ENCODE measurements at places on chromosomes 16 and 17. TPM values are rescaled to one million over a fixed set of nuclear protein-coding genes. Genes with fewer than 3 reads are reported as not detected.

- DNase-seq, result no peak
- no peak overlapping the region for H3K4me3 ChIP-seq
- peaks cover 3% of the 10 kb centered on the region for H3K27me3 ChIP-seq
- no peaks in the 10 kb centered on the region for H3K4me1 ChIP-seq
- H3K27ac ChIP-seq, result no peak overlapping the region
Measured at GRCh38 chr16:55643161-55643970, 12.4 kb upstream of the SLC6A2 start.

SCIMP gene
- total RNA-seq, result 0.47 TPM

- no peaks in the 10 kb centered on the region for H3K36me3 ChIP-seq
- H3K27ac ChIP-seq, result no peak overlapping the region
- H3K4me3 ChIP-seq, result no peak overlapping the region
- peak; percentile 21 for DNase-seq
- no peaks in the 10 kb centered on the region for H3K4me1 ChIP-seq
Measured at GRCh38 chr16:68704232-68704867, 32.7 kb upstream of the CDH1 start.

KRT32 gene
- total RNA-seq, result not detected

DNA sequence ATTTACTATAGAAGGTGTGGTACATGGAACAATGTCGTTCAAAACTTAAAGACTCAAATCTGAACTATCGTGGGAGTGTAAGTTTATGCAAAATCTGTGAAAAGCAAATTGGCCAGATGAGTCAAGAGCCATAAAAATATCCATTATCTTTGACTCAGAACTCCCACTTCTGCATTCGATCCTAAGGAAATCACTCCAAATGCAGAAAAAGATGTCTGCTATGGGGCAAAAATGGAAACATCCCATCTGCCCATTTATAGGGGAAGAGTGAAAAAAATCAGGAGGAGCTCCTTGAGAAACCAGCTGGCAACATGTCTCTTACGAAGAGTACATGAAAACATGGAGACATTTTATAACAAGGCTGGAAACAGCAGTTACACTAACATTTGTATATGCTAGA is 43.6 kb upstream of the CCDC182 start:
- no peak overlapping the region for H3K4me3 ChIP-seq
- no peak overlapping the region for H3K27ac ChIP-seq
- no peaks in the 10 kb centered on the region for H3K4me1 ChIP-seq
- no peaks in the 10 kb centered on the region for H3K36me3 ChIP-seq

DNA sequence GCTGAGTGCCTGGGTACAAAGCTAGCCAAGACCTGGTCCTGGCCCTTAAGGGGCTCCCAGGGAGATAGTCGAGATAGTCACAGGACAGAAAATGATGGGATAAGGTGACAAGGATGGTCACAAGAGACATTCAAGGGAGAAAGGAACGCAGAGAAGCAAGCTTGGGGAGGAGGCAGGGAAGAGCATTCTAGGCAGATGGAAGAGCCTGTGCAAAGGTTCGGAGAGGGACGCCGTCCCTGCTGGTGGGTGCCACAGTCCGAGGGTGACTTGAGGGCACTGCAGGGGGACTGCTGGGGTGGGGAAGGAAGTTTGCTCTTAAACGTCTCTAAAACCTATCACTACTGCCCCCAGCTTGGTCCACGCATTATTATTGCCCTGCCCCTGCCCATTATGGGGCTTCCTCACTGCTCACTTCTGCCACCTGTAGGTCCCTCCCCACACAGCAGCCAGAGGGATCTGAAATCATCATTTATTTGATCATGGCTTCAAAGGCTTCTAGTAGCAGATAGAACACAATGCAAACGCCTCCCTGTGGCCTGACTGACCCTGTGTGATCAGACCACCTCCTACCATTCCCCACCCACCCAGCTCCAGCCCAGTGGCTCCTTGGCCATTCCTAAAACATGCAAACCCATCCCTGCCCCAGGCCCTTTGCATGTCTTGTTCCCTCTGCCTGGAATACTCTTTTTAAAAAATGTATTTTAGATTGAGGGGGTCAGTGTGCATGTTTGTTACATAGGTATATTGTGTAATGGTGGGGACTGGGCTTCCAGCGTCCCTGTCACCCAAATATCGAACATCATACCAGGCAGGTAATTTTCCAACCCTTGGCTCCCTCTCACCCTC is 60.3 kb downstream of the RMI2 start:
- no peaks in the 10 kb centered on the region for H3K4me1 ChIP-seq
- H3K27me3 ChIP-seq, result no peaks in the 10 kb centered on the region
- peak; percentile 42 for DNase-seq
- no peak overlapping the region for H3K4me3 ChIP-seq

USP43 gene
- 0.17 TPM for total RNA-seq

DNA sequence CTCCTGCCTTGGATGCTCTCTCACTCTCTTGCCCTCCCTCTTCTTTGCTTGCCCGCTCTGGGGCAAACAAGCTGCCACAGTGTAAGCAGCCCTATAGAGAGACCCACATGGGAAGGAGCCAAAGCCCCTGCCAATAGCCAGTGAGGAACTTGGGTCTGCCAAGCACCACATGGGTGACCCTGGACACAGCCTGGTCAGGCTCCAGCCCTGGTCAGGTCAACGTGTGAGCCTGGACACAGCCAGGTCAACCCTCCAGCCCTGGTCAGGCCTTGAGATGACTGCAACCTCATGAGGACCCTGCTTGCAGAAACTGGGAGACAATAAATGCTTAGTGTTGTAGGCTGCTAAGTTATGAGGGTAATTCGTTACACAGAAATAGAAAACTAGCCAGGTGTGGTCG is 14.3 kb upstream of the PHOSPHO1 start:
- no peak overlapping the region for H3K4me3 ChIP-seq
- no peaks in the 10 kb centered on the region for H3K4me1 ChIP-seq
- H3K27ac ChIP-seq, result no peak overlapping the region
- no peaks in the 10 kb centered on the region for H3K36me3 ChIP-seq

- no peak for DNase-seq
- no peak overlapping the region for H3K4me3 ChIP-seq
- H3K27ac ChIP-seq, result no peak overlapping the region
- no peaks in the 10 kb centered on the region for H3K4me1 ChIP-seq
Measured at GRCh38 chr17:56885312-56885657, 28.6 kb downstream of the TRIM25 start.

- H3K27ac ChIP-seq, result no peak overlapping the region
- no peak overlapping the region for H3K4me3 ChIP-seq
- peaks cover 5% of the 10 kb centered on the region for H3K4me1 ChIP-seq
- no peaks in the 10 kb centered on the region for H3K36me3 ChIP-seq
Measured at GRCh38 chr16:11534262-11534661, 52.5 kb downstream of the LITAF start.

GRCh38 chr17:19301973-19302372 is 60.5 kb downstream of the B9D1 start:
- no peaks in the 10 kb centered on the region for H3K27me3 ChIP-seq
- H3K4me3 ChIP-seq, result no peak overlapping the region
- no peak overlapping the region for H3K27ac ChIP-seq
- H3K4me1 ChIP-seq, result peaks cover 26% of the 10 kb centered on the region

LGALS9 gene
- 39.8 TPM for total RNA-seq

DNA sequence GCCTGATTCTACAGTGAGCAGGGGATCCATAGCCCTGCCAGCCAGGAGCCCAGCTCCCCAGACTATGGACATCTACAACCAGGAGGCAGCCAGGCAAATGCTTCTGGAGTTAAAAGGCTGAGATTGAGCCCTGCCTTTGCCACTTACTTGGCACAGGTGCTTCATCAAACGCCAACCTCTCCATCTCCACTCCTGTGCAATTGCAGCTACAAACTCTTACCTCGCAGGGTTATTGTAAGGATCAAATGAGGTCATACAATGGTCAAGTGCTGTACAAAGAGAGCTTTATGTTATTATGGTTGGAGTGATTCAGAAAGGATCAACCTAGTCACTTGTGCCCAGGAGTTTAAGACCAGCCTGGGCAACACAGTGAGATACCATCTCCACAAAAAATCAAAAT is 9.8 kb upstream of the MYO18A start:
- no peak overlapping the region for H3K4me3 ChIP-seq
- no peak for DNase-seq
- no peak overlapping the region for H3K27ac ChIP-seq
- no peaks in the 10 kb centered on the region for H3K4me1 ChIP-seq

SBK1 gene
- 13.5 TPM for total RNA-seq

CX3CL1 gene
- not detected for total RNA-seq

G6PC1 gene
- not detected for total RNA-seq

DNA sequence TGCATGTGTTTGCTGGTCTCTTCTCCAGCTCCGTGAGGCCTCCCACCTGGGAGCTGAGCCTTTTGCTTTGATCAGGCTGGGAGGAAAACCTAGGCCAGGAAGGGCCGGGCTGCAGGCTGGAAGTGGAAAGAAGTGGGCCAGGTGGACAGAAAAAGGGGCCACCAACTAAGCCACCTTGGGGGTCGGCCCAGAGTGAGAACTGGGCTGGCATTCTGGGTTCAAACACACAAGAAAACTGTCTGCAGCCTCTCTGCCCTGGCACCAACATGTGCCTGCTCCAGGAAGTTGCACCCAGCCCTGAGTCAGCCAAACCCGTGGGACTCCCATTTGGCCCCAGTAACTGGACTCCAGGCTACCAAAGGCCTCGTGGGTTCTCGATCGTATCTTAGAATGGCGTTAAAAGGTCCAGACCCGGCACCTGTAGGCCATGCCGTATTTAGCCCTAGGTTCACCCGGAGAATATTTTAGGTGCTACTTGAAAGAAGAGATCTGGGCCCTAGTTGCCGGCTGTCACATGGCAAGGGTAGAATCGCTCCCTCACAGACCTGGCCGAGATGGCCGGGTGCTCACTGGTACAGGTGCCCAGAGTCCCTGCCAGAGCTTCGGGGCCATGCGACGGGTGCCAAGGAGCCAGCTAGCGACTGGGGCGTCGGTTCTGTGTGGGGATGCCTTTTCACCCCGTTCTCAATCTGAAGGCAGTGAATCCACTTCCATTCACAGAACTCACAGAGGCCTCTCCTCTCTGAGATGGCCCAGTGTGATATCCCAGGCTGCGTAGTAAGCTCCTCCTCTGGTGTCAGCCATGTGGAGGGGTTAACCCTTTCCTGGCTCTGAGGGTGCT is 236.6 kb downstream of the MRTFB start:
- no peak overlapping the region for H3K4me3 ChIP-seq
- H3K27ac ChIP-seq, result no peak overlapping the region
- H3K27me3 ChIP-seq, result peaks cover 13% of the 10 kb centered on the region

DNA sequence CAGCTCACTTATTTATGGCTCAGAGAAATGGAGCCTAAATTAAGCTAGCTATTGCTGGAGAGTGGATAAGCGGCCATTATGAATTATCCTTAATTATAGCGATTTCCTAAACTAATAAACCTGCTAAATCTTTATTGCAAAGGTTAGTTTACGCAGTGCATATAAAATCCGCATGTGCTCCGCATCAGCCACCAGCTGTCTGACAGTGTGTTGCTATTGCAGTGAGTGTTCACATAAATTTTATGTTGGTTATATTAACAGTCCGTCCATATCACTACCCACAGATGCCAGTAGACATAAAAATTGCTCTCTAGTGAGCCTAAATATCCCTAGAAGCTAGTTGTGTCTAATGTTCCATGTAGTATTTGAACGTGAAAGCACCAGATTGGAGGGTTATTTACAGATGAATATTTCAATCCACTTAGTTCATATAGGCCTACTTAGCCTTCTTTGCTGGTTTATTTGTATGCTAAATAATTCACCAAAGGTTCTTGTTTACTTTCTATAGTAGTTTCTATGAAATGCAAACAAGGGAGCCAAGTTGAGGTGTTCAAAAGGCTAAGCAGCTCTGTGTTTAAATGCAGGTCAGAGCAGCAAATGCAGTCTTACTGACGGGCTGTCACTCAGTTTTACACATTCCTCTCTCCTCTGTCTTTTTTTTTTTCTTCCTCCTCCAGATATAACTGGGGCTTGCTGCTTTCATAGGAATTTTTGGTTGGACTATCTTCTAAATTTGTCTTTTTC is 219.1 kb downstream of the IRX3 start:
- H3K27ac ChIP-seq, result no peak overlapping the region
- no peaks in the 10 kb centered on the region for H3K27me3 ChIP-seq
- H3K4me1 ChIP-seq, result no peaks in the 10 kb centered on the region
- DNase-seq, result no peak
- H3K36me3 ChIP-seq, result no peaks in the 10 kb centered on the region

DNA sequence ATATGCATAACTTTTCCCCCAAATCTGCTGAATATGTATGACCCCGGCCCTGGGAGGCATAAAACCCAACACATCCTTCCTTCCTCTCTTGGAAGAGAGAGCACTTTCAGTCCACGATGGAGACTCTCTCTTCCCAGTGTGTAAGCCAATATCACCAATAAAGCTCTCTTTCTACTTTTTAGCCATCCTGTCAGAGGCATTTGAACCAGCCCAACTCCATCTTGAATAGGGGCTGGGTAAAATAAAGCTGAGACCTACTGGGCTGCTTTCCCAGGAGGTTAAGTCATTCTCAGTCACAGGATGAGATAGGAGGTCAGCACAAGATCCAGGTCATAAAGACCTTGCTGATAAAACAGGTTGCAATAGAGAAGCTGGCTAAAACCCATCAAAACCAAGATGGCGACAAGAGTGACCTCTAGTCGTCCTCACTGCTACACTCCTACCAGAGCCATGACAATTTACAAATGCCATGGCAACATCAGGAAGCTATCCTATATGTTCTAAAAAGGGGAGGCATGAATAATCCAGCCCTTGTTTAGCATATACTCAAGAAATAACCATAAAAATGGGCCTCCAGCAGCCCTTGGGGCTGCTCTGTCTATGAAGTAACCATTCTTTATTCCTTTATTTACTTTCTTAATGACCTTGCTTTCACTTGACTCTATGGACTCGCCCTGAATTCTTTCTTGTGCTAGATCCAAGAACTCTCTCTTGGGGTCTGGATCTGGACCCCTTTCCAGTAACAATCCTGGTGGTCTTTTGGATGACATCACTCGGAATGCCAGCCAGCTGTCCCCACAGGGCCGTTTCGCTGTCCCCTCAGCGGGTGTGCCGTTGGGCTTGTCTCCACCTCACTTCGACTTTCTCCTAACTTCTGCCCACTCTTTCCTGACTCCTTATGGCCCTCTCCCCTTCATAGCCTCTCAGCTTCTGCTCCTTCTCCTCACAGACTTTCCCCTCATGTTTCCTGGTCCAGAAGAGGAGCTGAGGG is 53.4 kb upstream of the NKD1 start:
- no peak for DNase-seq
- H3K4me1 ChIP-seq, result no peaks in the 10 kb centered on the region
- H3K27me3 ChIP-seq, result no peaks in the 10 kb centered on the region
- no peaks in the 10 kb centered on the region for H3K36me3 ChIP-seq

SRRM2 gene
- 1,187 TPM for total RNA-seq

- H3K4me3 ChIP-seq, result no peak overlapping the region
- no peak for DNase-seq
- no peaks in the 10 kb centered on the region for H3K27me3 ChIP-seq
- H3K27ac ChIP-seq, result no peak overlapping the region
- peaks cover 3% of the 10 kb centered on the region for H3K36me3 ChIP-seq
- peaks cover 33% of the 10 kb centered on the region for H3K4me1 ChIP-seq
Measured at GRCh38 chr17:42485680-42486079, 27.0 kb downstream of the ATP6V0A1 start.

Data from CD4-positive, alpha-beta T cell (primary cell).